ENCODE measurements at places on chromosomes 3 and 15.

- DNase-seq: no peak
Measured at GRCh38 chr3:152910211-152910610, 75.3 kb downstream of the P2RY1 start.

- DNase-seq: no peak
Measured at GRCh38 chr3:186938716-186939115, 8.4 kb downstream of the ST6GAL1 start.

GRCh38 chr3:127754411-127755304 is 67.7 kb downstream of the MGLL start:
- DNase-seq: no peak

- DNase-seq: no peak
Measured at GRCh38 chr3:27200721-27201489, 168.3 kb downstream of the NEK10 start.

Measured in right renal pelvis (tissue), 4 donors.